ENCODE measurements at places on chromosomes 1 and 21.

DNA sequence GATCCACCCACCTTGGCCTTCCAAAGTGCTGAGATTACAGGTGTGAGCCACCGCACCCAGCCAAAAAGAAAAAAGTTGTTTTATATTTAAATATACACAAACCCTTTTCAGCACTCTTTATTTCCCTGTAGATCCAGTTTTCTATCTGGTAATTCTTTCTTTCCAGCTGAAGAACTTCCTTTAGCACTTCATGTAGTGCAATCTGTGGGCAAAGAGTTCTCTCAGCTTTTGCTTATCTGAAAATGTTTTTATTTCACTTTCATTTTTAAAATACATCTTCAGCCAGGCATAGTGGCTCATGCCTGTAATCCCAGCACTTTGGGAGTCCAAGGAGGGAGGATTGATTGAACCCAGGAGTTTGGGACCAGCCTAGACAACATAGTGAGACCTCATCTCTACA is 28.5 kb upstream of the HYI start:
- no peak for DNase-seq

- no peak for DNase-seq
Observed at GRCh38 chr1:34404804-34405203, 228.1 kb downstream of the C1orf94 start.

GRCh38 chr1:89598450-89599331 is 34.2 kb upstream of the LRRC8C start:
- peak; percentile 36 for DNase-seq

- DNase-seq = peak; percentile 82
Observed at GRCh38 chr1:210232511-210233215, at the start of gene SERTAD4. TSS of gene SERTAD4 (plus strand) at chr1:210232796. CDS start at chr1:210237961, 5,165 bp downstream.

DNA sequence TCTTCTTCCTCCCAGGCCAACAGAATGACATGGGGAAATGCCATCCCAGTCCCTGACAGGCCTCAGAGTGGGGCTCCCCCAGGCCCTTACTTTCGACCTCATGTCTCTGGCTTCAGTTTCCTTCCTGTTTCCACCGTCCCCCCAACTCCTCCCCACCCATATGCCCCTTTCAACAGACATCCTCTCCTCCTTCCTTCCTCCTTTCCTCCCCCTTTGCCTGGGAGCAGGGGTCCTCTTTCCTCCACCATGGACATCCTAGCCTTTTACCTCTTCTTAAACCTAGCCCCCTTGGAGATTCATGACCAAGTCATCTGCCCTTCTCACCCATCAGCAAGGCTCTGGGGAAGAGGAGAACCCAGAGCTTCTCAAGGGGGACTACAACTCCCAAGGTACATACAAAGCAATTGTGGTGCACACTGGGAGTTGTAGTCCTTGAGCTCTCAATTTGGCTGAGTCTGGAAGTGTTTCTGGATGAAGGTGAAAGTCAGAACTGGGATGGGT is 4.0 kb downstream of the ZBTB7B start:
- DNase-seq = no peak

GRCh38 chr1:34781071-34781843 is at the start of gene GJB3:
TSS of gene GJB3 (plus strand) at chr1:34781214. CDS start at chr1:34784763, 3,549 bp downstream.
- peak; percentile 74 for DNase-seq

GRCh38 chr1:177864538-177865305 is 105.1 kb downstream of the SEC16B start:
- no peak for DNase-seq

GRCh38 chr1:231028682-231029081 is 11.4 kb downstream of the FAM89A start:
- DNase-seq = no peak

GRCh38 chr21:30337772-30338171 is 278 bp upstream of the KRTAP27-1 start:
- DNase-seq = no peak

GRCh38 chr21:36873513-36873912 is 93.0 kb downstream of the HLCS start:
- DNase-seq = no peak

DNA sequence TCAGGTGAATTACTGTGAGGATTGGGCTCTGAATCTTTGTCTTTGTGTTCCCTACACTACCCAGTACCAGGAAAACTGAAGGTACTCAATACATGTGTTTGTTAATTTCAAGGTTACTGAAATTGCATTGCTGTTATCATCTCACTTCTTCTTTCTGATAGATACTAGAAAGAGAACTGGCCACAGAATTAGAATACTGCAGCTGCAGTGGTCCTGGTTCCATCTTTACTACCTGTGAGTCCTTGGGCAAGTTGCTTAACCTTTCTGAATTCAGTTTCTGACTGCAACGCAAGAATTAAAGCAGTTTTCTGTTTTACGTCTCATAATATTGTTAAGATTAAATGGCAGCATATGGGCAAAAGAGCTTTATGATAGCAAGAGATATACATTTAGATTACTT is 263.5 kb downstream of the LMO4 start:
- no peak for DNase-seq

DNA sequence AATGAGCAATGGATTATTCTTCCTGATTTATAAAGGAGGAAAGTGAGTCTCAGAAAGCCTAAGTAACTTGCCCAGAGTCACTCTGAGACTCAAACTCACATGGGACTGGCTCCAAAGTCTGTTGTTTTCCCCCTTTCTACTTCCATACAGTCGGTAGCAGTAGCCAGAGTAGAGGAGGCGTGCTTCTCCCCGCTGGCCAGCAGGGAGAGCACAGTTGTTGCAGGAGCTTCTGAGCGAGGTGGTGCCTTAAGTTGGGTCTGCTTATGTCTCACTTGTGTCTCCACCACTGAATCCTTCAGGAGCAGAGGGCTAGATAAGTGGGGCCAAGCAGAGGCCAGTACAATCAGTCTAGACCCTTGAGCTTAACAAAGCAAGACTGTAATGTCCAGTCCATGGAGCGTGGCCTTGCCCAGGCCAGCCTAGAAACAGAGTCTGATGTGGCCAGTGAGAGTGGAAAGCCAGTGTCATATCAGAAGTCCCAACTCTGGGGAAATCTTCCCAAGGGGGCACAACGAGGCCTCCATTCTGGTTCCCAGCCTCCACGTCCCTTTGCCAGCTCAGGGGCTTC is 181.9 kb downstream of the ZSCAN20 start:
- peak; percentile 18 for DNase-seq

- DNase-seq = no peak
Observed at GRCh38 chr1:156384007-156384406, 15.0 kb downstream of the RHBG start.

DNA sequence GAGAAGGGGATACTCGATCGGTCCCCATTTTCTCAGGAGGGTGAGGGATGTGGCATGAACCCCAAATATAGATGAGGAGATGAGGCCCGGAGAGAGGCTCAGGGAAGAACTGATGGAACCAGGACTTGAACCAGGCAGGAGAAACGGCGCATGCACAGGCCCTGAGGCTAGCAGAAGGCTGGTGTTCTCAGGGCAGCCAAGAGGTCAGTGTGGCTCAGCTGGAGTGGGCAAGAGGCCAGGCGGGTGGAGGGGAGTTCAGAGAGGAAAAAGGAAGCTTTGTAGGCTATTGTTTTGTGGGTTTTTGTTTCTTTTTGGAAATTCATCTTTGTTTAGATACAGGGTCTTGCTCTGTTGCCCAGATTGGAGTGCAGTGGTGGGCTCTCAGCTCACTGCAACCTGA is 122.0 kb downstream of the LACTBL1 start:
- DNase-seq = no peak

GRCh38 chr1:39890273-39890672 is 7.0 kb upstream of the TRIT1 start:
- DNase-seq = no peak

GRCh38 chr1:224922404-224923164 is 6.9 kb upstream of the DNAH14 start:
- peak; percentile 30 for DNase-seq

DNA sequence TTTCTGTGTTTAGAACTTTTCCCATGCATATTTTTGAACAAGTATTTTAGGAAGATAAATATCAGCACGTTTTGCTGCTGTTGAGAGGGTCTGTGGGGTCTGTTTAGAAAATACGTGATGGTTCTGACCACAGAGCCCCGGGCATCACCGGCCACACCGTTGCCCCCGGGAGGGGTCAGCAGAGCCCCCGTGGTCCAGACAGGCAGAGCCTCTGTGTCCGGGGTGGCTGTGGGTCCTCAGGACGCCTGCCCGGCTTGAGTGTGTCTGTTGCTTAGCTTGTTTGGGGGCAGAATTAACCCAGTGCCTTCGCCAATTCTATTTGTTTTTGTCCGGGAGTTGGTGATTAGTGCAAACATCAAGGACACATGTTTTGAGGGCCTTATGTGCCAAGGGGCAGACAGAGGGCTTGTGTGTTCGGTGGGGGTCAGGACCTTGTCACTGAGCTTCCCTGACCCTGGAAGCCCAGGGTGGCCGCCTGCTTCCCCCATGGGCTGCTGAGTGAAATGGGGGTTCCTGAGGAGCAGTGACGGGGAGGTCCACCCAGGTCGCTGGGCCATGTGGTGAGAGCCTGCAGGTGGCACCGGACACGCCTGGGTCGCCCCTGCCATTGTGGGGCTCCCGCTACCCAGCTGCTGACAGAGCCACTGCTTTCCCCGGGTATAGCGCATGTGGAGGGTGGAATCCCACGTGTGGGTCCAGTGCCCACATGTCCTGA is 122.2 kb downstream of the SIK1 start:
- no peak for DNase-seq

GRCh38 chr1:93607814-93608186 is 73.8 kb downstream of the BCAR3 start:
- no peak for DNase-seq

DNA sequence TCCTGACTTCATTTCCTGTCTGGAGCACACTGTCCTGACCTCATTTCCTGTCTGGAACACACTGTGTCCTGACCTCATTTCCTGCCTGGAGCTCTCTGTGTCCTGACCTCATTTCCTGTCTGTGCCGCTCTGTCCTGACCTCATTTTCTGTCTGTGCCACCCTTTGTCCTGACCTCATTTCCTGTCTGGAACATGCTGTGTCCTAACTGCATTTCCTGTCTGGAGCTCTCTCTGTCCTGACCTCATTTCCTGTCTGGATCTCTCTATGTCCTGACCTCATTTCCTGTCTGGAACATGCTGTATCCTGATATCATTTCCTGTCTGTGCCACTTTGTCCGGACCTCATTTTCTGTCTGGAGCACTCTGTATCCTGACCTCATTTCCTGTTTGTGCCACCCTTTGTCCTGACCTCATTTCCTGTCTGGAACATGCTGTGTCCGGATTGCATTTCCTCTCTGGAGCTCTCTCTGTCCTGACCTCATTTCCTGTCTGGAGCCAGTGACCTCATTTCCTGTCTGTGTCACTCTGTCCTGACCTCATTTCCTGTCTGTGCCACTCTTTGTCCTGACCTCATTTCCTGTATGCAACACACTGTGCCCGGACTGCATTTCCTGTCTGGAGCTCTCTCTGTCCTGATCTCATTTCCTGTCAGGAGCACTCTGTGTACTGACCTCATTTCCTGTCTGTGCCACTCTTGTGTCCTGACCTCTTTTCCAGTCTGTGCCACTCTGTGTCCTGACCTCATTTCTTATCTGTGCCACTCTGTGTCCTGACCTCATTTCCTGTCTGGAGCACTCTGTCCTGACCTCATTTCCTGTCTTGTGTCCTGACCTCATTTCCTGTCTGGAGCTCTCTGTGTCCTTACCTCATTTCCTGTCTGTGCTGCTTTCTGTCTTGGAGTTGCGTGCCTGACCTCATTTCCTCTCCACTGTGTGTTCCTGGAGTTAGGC is 27.6 kb downstream of the SKI start:
- DNase-seq = no peak

GRCh38 chr1:245538671-245539070 is 383.9 kb downstream of the KIF26B start:
- DNase-seq = no peak

- no peak for DNase-seq
Observed at GRCh38 chr1:243256590-243256989, 749 bp downstream of the SDCCAG8 start.

- DNase-seq = no peak
Observed at GRCh38 chr1:77412820-77413530, 131.2 kb downstream of the AK5 start.

DNA sequence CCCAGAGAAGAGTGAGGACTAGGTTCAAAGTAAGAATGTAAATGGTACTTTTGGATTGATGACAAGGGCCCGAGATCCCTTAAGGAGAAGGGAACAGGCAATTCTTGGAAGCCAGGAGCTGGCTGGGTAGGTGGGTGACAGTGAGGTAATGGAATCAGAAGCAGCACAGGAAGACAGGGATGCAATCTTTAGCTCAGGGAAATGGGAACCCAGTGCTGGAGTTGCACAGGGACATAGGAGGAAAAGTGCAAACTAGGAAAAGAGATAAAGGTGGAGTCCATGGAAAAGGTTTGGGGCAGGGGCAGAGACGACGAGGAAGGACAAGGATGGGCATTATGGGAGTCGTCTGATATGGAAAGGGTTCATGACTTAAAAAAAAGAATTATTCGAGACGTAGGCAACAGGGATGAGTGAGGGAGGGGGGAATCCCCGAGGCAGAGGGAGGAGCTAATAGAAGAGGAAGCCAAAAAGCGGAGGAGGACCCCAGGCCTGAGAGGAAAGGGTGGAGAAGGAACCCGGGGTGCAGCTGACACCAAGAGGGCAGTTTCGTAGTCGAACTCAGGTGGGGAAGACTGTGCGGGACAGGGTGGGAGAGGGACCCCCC is 495 bp downstream of the PI4KB start:
- DNase-seq = peak; percentile 41

DNA sequence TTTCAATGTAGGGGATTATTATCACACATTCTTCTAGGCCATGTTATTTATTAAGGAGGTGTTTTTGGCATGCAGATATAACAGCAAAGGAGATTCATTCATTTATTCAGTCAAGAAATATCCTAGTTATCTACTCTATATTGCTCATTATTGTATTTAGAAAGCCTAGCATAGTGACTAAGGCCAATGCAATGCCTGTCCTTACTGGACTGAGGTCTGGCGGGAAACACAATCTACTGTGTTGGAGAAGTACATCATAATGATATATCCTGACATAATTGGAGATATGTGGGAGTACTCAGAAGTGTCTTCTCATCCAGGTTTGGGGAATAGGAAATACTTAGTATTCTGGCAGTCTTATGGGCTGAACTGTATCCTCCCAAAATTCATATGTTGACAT is 421.5 kb upstream of the USP24 start:
- DNase-seq = no peak

GRCh38 chr1:21909787-21910503 is 27.2 kb downstream of the HSPG2 start:
- DNase-seq = no peak

DNA sequence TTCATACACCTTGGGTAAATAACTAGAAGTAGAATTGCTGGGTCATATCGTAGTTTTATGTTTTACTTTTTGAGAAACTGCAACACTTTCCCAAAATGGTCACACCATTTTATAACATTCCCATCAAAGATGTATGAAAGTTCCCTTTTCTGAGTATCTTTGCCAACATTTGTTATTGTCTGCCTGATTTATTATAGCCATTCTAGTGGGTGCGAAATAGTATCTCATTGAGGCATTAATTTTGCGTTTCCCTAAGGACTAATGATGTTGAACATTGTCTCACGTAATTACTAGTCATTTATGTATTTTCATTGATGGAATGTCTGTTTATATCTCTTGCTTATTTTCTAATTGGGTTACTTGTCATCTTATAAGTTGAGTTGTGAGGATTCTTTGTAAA is 3.4 kb downstream of the PRKAA2 start:
- no peak for DNase-seq

- no peak for DNase-seq
Observed at GRCh38 chr1:170146720-170147263, 1.0 kb downstream of the NTMT2 start.

GRCh38 chr1:74858136-74858535 is 125.2 kb downstream of the TYW3 start:
- DNase-seq = no peak

All from Calu3 (cell line).